Glutamatergic neuron (in vitro differentiated cells): ENCODE measurements at places on chromosomes 3 and 15.

GRCh38 chr3:58659051-58659675, 7.4 kb downstream of the FAM3D start:
- DNase-seq = no peak

DNA sequence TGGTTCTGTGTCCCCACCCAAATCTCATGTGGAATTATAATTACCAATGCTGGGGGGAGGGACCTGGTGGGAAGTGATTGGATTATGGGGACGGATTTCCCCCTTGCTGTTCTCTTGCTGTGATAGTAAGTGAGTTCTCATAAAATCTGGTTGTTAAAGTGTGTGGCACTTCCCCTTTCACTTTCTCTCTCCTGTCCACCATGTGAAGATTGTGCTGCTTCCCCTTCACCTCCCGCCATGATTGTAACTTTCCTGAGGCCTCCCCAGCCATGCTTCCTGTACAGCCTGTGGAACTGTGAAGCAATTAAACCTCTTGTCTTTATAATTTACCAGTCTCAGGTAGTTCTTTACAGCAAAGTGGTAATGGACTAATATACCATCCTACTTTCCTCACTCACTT, 289.6 kb downstream of the EFHB start:
- no peak for DNase-seq

- no peak for DNase-seq
These were observed 74.7 kb upstream of the C15orf39 start for GRCh38 chr15:75126864-75127580.

- peak; percentile 29 for DNase-seq
These were observed 35.5 kb upstream of the CACNA2D3 start for GRCh38 chr3:54086652-54087405.

DNA sequence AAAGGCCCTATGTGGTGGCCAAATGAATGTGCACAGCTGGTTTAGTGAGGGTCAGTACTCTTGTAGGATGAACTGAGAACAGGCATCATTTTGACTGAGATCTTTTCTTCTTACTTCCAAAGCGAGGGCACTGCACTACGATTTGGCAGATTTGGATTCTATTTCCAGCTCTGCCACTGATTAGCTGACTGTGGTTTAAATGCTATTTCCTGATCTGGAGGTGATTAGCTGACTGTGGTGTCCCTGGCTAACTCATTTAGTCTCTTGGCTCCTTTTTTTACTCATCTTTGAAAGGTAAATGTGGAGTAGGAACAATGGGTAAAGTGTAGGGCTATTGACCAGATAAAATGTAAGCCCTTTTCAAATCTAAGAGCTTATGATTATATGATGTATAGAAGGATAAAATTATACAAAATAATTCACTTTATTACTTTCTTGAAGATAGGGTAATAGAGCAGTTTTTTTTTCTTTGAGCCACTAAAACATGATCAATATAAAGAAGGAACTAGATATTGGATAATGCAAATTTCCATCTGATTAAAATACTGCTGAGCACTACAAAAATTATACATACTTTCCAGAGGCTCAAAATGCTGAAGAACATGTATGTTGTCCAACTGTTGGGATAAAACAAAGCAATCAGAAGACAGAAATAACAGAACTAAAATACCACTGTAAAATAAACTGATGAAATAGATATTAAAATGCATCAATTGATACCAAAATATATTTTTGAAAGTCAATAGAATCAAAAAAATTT, 39.7 kb upstream of the PLOD2 start:
- no peak for DNase-seq

GRCh38 chr15:25067725-25068309, 113.0 kb downstream of the SNRPN start:
- no peak for DNase-seq

- no peak for DNase-seq
These were observed 83.5 kb downstream of the SLC25A26 start for GRCh38 chr3:66304293-66304692.
